ENCODE measurements at places on chromosomes 12 and 14.

GRCh38 chr14:64388533-64389285 lies 556 bp downstream of the MTHFD1 start:
- DNase-seq = peak; percentile 24

GRCh38 chr12:124422570-124423523 lies 128.0 kb downstream of the RFLNA start:
- DNase-seq = peak; percentile 99

- DNase-seq = peak; percentile 45
These were observed 947 bp upstream of the LRRC9 start for GRCh38 chr14:59918824-59919569.

DNA sequence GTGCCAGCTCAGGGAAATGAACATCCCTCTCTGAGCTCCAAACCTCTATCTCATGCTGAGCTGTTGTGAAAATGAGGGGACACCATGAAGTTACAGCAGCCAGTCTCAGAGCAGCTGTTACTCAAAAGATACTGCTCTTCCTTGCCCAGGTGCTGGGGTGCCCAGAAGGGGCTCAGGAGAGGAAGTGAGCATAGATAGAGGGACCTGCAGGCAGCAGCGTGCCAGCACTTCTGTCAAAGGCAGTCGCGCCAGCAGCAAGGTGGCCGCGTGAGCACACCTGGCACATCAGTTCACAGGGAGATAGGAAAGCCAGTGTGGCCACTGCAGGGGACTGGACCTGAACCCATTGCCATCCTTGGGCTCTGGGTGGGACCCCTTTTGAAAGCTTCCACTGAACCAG lies 27.8 kb downstream of the C14orf132 start:
- DNase-seq = no peak

- DNase-seq = no peak
These were observed 1.1 kb downstream of the ANO6 start for GRCh38 chr12:45216983-45217485.

DNA sequence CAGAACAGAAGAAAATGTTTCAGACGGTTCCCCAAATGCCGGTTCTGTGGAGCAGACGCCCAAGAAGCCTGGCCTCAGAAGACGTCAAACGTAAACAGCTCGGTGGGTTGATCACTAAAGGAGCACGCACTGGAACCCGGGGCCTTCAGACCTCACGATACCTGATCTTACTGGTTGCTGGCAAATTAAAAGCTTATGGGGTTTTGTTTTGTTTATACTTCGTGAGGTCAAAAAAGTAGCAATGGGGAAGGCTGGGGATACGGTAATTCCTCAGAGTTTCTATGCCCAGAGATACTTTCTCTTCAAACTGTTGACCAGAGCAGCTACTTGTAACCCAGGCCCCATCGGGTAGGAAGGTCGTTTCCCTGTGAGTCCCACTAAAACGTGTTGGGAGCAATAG lies 1.7 kb downstream of the CDKN1B start:
- DNase-seq = no peak

- no peak for DNase-seq
These were observed 85.8 kb downstream of the TNFAIP2 start for GRCh38 chr14:103209054-103209453.

DNA sequence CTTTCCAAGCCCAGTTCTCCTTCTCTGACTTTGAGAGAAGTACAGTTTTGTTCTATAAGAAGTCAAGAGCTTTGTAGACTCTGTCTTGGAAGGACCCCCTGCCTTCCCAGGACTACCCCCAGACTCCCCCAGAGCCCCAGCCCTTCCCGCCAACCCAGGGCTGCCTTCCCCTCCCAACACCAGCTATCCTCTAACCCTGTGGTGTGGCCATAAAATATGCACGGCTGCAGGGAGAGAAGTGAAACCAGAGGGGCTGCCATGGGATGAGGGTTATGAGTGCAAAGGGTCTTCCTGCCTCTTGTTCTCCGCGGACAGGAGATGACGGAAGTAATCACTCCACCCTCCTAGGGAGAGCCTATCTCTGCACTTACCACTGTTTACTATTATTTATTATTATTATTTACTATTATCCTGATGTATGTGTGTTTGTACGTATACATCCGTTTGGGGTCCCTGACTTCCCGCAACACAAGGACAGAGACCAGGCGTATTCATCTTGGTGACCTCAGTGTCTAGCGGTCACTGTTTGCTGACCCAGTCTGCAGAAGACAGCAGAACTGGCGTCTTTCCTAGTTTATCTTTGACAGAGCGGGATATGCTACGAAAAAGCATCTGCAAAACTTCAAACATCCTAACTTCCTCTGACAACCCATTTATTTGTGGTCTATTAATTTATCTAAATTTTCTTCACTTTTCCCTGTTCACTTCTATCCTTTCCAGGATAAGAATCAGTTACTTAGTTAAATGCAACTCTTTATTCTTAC lies 3.5 kb upstream of the SCNN1A start:
- no peak for DNase-seq

- no peak for DNase-seq
These were observed 169.8 kb downstream of the BTG1 start for GRCh38 chr12:91975891-91976290.

DNA sequence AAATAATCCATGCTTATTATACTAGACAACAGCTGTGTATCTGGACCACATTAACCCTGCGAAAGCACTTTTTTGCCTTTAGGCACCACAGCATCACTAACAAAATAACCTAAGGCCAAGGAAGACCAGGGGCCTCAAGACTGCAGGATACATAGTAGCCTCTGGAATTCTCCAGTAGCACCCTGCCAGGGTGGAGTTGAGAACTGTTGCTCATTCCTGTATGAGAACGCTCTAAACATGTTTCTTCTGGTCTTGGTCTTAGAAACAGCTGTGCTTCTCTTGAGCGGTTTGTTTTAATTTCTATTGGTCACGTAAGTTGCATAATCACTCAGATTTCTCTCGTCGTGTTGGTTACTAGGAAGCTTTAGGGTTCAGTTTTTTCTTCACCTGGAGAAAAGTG lies 7.9 kb downstream of the B4GALNT3 start:
- DNase-seq = no peak

DNA sequence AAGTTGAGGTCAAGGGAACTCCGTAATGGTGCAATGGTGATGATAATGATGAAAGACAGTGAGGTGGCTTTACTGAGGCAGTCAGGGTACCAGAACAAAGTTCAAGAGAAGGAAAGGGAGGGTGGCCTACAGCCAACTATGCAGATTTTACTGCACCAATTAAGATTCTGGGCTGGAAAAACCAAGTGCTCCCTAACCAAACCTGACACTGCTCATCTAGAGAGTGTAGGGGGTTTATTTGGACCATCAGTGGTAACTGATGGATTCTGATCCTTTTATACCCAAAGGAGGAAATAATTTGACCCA lies 387 bp downstream of the LRRC9 start:
- no peak for DNase-seq

GRCh38 chr14:70378696-70379095 lies 19.2 kb upstream of the COX16 start:
- no peak for DNase-seq

- DNase-seq = no peak
These were observed 42.8 kb downstream of the PITPNM2 start for GRCh38 chr12:123107926-123108681.

- no peak for DNase-seq
These were observed 85.6 kb downstream of the GALNT9 start for GRCh38 chr12:132243596-132244310.

- DNase-seq = peak; percentile 8
These were observed 31.8 kb upstream of the OR10A7 start for GRCh38 chr12:55188974-55189556.

DNA sequence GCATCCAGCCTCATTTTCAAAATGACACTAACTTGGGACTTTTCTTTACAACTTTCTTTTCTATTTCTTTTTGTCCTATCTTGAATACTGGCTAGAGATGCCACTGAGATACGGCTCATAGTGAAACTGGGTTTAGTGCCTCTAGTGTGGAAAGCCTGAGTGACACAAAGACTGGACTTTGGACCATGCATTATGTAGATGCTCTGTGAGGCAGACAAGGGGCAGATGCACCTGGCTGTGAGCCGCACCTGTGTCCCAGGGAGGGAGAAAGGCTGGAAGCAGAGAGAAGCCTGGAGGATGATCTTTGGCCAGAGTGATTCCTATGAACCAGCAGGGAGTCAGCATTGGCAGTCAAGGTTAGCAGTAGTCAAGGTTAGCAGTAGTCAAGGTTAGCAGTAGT lies 852.3 kb upstream of the TMEM132C start:
- no peak for DNase-seq

DNA sequence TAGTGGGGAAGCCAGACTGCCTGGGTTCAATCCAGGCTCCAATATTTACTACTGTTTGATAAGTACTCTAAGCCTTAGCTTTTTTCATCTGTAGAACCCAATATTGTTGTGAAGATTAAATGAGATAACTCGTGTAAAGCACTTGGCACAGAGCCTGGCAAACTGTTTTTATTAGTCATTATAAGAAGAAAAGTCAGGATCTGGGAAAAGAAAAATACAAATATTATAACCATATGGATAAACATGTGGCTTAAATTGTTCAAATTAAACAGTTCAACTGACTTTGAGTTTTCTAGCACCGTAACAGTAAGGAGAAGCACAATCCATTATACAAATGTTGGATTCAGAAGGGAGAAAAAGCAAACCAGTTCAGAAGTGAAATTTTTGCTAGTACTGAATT lies 22.0 kb upstream of the CDK17 start:
- no peak for DNase-seq

DNA sequence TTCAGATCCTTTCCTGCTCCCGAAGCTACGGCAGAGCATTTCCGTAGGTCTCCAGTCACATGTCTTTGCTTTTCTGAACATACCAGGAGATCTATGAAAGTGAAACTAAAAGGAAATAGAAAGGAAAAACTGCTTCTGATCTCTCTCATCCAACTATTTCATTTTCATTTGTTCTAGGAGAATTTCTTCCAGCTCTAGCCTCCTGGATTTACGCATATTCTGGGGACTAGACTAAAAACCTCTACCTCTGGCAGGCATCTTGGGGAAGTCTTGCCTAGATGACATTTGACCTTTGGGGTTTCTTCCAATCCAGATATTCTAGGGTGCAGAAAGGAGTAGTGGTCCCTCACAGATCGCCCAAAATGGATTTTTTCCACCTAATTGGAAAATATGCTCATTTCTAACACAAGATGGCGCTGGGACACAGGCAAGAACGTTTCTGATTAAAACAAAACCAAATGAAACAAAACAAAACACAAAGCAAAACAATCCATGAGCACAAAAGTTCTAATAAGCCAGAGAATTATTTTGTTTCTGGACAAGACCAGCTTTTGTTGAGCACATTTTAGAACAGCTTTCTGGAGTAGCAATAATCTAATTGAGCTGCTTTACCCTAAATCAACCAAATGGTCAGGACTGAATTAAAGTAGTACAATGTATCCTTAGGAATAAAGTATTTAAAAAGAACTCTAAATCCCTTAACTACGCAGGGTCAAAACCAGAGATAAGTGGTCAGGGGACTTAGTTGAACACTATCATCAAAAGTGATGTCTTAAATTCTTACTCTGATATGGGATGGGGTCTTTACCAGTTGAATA lies 12.3 kb upstream of the PARP11 start:
- DNase-seq = peak; percentile 11

GRCh38 chr12:74578486-74578885 lies 40.9 kb downstream of the ATXN7L3B start:
- no peak for DNase-seq

DNA sequence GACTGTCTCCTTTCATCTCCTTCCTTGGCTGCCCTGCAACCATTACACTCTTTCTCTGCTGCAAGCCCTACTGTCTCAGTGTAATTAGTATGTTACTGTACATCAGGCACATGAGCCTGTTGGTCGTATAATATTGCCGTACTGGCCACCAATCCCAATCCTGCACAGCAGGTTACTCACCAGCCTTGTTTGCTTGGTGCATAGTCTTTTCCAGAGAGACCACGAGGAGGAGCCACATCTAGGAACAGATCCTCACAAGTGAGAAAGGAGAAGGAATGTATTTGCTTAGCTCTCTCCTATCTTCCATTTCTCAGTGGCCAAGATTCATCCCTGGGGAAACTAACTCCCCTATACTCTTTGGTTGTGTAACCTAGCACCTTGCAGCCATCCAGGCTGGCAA lies 33.0 kb upstream of the BICDL1 start:
- no peak for DNase-seq

- no peak for DNase-seq
These were observed 466.2 kb upstream of the FLRT2 start for GRCh38 chr14:85063747-85064146.

Data from hepatic stellate cell (primary cell).